ENCODE measurements at places on chromosomes 4 and X. TPM values are rescaled to one million over a fixed set of nuclear protein-coding genes. Genes with fewer than 3 reads are reported as not detected.

MGAT4D gene
- not detected for total RNA-seq

DNA sequence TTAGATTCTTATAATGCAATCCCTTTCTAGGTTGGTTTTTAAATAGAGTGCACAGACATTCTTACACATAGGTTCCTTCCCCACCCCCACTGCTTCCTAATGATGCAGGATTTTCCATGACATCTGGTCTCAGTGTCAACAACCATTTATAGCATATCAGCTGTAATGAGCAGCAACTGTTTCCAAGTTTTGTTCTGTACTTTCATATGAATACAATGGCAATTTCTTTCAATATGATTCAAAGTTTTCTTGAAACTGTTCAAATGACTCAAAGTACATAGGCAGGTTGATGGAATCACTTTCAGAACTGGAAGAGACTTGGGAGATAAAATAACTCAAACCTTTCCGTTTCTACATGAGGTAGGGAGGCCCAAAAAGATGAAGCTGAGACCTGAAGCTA lies 220.7 kb downstream of the CAMK2D start:
- DNase-seq: peak; percentile 56

DNA sequence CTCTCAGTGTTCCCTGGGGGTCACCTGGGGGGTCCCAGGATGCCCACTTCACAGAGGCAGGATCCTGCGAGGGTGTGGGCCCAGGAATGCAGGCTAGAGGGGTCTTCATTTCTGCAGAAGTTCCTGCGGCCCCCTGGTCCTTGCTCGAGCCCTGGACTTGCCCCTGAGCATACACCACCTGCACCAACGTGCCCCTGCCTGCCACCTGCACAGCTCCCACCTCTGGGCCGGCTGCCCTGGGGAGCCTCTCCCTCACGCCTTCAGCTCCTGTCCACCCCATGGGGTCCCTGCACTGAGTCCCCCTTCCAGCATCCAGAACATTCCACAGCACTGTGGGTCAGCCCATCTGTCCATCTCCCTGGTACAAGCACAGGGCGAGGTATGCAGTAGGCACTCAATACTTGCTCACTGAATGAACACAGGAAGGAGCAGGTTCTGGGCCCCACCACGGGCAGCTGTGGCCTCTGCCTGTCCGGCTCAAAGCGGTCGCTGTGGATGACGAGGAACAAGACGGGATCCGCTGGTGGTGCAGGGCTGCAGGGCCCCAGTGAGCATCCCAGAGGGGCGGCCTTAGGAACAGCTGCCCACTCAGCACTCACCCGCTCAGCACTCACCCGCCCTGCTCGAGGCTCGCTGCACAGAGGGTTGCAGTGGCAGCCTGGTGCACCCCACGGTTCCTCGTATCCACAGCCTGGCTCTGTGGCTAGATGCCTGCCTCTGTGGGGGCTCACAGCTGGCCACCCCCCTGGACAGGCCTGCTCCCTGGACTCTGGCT lies 70.5 kb upstream of the MXD4 start:
- DNase-seq: no peak

- DNase-seq: no peak
These were observed 64.7 kb upstream of the TNIP3 start for GRCh38 chr4:121228848-121229247.

DNA sequence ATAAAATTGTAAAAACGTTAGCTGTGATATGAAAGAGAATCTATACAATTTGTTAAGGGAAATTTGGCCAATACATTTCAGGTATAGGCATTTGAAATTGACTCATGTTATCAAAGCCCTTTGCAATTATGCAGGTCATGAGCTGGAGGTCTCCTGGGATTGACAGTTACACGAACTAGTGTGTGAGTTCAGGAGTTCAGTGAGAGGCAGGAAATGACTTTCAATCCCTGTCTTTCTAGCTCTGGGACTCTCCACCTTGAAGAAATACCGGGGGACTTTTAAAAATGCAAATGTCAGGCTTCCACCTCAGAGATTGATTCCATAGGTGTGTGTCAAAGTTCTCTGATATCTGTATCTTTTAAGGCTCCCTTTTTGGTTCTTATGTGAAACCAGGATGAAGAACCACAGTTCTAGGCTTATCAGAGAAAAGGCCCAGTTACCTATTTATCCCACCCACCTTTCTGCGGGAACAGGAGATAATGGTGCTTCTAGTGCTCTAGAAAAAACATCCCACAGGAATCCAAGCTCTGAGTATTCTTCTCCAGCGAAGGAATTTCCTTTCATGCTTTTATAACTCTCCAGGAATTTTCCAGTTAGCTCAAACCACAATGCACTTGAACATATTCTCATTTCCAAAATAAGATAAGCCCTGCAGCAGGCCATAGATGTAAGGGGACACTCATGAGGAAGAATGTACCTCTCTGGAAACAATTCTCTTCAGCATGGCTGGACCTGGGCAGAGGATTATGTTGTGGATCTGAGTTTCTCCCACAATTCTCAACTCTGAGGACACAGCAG lies 501.0 kb downstream of the IDS start:
- no peak for DNase-seq

GRCh38 chr4:164204434-164204833 lies 549.5 kb upstream of the SMIM31 start:
- DNase-seq: no peak

DNA sequence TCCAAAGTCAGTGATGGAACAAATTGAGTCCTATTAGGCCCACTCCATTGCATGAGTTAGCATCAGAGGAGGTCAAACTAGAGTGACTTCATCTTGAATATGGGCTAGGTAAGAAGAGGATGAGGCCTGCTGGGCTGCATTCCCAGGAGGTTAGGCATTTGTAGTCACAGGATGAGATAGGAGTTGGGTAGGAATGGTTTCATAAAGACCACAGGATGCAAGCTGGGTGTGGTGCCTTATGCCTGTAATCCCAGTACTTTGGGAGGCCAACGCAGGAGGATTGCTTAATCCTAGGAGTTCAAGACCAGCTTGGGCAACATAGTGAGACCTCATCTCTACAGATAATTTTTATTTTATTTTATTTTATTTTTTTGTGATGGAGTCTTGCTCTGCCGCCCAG lies 26.8 kb downstream of the PDGFRA start:
- DNase-seq: no peak

DNA sequence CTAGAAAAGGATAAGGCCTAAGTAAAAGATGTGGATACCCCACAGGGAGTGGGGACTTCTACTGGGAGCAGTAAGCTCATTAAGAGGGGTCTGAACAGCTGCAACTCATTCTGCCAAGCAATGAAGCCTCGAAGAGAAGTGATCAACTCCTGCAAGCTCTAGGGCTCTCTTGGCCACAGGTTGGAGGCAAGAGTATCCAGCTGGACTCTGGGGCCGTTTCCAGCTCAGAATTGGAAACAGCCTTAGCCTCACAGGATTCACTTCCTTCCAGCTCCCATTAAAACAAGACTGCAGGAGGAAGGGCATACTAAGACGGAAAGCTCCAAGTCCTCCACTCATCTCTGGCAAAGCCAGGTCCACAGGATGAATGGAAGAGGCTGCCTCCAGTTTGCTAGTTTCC lies 126.3 kb downstream of the ATG4A start:
- DNase-seq: no peak

- no peak for DNase-seq
These were observed 12.6 kb downstream of the TENT5D start for GRCh38 chrX:80432863-80433262.

DNA sequence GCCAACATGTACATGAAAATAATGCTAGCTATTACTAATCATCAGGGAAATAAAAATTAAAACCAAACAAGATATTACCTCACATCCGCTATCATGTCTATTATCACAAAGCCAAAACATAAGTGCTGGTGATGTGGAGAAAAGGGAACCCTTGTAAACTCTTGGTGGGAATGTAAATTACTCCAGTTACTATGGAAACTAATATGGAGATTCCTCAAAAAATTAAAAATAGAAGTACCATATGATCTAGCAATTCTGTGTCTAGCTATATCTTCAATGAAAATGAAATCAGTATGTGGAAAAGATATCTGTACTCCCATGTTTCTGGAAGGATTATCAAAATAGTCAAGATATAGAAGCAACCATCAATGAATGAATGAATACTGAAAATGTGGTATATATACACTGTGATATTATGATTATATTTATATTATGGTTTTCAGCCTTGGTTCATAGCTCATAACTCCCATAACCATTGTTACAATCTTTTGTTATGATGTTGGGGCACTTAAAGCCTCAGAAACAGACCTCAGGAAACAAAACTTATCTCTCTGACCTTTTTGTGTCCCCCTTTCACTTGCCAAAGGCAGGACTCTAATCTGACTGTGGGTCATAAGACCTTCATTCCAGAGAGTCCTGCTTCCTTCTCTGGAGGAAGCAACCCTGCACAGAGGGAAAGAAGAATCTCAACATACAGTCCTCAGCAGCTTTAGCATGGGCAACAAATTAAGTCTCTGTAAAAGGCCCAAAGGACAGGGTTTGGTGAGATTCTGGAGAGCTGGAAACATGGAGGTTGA lies 933.2 kb downstream of the ADGRL3 start:
- no peak for DNase-seq
